Adrenal gland (tissue), 19 donors: ENCODE measurements at places on chromosomes 2 and 18.
A peak's percentile ranks its signal among the peaks of the same experiment; 100 is the strongest.

DNA sequence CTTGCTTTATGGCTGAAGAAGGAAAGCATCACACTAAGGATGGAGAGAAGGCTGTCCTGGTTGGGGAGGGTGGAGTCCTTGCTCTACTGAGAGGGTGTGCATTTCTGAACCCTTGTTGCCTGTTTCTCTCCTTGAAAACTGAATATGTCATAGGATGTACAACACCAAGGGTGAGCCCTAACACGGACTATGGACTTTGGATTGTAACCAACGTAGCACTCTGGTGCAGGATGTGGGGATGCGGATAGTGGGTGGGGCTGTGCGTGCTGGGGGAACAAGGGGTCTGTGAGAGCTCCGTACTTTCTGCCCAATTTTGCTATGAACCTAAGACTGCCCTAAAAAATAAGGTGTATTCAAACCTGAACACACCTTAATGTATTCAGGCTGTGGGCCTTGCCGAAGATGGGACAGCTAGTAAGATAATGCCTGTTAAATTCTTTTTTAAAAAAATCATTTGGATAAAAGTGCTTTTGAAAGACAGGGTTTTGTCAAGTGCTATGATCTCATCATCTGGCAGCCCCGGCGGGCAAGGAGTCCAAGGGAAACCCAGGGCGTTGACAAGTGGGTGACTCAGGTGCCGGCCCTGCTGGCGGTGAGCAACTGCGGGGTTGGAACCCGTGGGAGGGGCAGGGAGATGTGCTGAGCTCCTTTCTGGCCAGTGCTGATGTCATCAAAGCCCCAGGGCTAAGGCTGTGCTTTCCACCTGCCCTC is 54.0 kb downstream of the GATA6 start:
- DNase-seq, result peak; percentile 99

DNA sequence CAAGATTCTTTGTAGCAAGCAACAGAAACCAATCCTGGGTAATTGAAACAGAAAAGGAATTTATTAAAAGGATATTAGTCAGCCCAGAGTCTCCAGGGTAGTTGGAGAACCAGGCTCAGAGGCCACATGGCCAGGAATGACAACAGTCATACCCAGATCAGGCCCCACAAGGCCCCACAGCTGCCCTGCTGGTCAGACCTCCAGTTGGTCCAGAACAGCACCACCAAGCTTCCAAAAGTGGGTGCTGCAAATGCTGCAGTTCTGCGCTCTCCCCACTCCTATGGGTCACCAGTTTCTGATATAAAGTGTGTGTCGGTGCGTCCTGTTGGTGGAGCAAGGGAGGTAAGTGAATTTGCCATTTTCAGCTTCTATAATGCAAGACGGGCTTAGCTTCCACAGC is 29.9 kb downstream of the KLHL29 start:
- peak; percentile 28 for DNase-seq

- DNase-seq, result no peak
Measured at GRCh38 chr18:33803636-33804035, 225.6 kb downstream of the ASXL3 start.

GRCh38 chr2:113700186-113700841 is 56.1 kb downstream of the SLC35F5 start:
- peak; percentile 27 for DNase-seq

DNA sequence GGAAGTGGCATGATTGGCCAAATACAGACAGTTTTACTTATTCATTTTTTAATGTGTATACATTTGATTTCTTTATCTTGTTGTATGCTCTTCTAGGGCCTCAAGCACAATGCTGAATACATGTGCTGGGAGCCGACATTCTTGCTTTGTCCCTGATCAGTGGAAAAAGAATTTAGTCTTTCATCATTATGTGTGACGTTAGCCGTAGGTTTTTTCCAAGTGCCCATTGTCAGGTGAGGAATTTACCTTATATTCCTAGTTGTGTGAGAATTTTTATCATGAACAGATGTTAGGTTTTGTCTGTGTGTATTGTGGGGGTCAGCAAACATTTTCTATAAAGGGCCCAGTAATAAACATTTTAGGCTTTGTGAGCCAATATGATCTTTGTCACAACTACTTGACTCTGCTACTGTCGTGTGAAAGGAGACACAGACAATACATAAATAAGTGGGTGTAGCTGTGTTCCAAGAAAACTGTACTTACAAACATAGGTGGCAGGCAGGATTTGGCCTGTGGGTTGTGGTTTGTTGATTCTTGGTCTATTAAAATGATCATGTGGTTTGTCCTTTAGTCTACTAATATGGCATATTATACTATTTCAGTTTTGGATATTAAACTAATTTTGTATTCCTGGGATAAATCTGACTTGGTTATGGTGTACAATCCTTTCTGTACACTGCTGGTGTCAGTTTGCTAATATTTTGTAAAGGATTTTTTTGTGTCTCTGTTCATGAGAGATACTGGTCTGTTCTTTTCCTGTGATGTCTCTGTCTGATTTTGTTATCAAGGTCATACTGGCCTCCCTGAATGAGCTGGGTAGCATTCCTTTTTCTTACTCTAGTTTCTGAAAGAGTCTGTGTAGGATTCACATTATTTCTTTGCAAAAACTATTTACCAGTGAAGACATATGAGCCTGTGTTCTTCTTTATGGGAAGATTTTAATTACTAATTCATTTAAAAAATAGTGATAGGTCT is 132.2 kb upstream of the SMAD7 start:
- DNase-seq, result no peak

GRCh38 chr2:219358170-219359075 is 25.9 kb upstream of the RESP18 start:
- DNase-seq, result no peak

- no peak for DNase-seq
Measured at GRCh38 chr2:26414311-26414710, 12.6 kb downstream of the DRC1 start.

- DNase-seq, result no peak
Measured at GRCh38 chr18:27887287-27887686, 289.6 kb downstream of the CDH2 start.

DNA sequence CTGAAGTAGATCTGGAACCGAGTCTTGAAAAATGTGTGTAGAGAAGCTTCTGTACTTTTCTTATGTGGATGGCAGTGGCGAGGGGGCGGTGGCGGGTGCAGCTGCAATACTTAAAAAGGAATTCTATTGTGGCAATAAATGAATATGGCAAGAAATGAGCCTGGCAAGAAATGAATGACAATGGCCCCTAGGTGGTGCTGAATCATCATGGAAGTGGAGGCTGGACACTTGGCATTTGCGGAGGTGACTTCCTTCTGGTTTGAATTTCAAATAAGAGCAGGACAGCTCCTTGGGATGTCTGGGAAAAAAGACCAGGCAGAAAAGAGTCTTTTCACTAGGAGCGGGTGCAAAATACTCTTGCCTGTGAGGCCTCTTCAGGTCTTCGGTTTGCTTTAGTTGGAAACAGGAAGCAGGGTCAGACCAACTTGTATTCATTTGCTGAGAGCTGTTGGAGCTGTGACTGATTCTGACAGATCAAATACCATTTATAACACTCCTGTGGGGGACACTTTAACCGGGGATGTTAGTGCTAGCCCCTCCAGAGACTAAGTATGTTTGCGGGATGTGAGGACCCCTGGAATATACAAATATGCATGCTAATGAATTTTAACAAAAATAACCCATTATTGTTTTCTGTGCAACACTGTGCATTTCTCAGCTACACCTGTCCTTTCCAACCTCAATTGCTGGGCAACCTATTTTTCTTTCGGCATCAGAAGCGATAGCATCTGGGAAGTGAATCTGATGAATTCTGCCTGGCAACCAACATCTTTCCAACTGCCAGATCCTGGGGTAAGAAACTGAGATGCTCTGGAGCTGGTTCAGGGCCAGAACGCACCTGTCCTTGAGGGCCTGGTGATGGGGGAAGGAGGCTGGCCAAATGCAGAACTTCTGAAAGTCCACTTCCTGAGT is 35.4 kb downstream of the FASTKD2 start:
- DNase-seq, result peak; percentile 68

DNA sequence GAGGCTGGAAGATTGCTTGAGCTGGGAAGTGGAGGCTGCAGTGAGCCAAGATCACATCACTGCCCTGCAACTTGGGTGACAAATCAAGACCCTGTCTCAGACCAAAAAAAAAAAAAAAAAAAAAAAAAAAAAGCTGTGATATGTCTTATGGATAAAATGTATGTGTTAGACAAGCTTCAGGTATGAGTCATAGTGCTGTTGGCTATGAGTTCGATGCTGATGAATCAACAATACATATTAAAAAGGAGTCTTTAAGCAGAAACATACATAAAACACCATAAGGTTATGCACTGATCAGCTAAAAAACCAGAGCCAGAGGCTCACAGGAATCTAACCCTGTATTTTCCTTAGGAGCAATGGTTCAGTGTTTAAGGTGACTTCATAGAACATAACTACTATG is 332.3 kb downstream of the NCKAP5 start:
- DNase-seq, result no peak

GRCh38 chr2:170454471-170455372 is 260.4 kb upstream of the SP5 start:
- no peak for DNase-seq

GRCh38 chr18:79062806-79063205 is 6.4 kb upstream of the ATP9B start:
- peak; percentile 90 for DNase-seq

GRCh38 chr2:25720575-25720974 is 47.2 kb upstream of the DTNB start:
- no peak for DNase-seq

DNA sequence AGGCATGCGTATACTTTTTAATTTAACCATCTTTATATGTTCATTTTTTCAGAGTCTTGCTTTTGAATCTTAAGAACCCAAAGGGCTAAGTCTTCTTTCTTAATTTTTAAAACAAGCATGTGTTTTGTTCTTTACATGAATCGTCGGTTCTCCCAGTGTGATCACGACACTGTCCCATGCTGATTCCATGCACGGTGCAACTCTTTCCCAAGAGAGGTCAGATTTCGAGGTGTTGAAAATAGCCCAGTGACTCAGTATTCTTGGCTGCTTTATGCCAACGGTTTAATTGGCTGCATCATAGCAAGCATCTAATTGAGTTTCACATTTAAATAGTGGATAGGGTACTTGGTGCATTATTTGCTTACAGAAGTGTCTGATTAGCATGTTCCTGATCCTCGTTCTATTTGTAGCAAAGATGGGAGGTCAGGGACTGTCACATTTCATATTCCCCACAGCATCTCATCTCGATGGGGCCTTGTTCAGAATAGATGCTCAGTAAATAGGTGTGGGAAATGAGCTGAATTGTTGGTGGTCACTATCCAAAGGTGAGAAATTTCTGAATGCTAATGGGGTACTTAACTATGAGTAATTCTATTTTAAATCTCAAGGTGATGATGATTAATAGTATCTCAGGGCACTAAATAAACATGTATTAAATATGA is 2.8 kb downstream of the NPAS2 start:
- peak; percentile 66 for DNase-seq

DNA sequence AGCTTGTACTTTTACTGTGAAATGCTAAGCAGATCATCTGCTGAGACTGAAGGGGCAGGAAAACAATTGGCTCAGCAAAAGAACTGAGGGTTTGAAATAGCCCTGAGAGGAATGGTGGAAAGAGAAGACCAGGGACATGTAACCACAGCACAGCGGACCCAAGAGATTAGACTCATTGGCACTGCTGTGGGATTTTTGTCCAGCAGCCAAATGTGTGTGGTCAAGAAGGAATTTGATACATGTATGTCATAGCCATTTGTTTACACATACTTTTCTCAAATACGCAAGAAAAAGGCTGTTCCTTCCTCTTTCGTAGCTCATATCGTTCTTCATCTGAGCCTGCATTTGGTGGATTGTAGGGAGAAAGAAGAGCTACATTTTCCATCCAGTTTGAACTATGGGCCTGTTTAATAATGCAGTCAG is 73.8 kb downstream of the TRABD2A start:
- no peak for DNase-seq

GRCh38 chr2:205481861-205482260 is 200.4 kb upstream of the NRP2 start:
- DNase-seq, result no peak

- DNase-seq, result no peak
Measured at GRCh38 chr2:239137898-239138283, 262.9 kb downstream of the HDAC4 start.

DNA sequence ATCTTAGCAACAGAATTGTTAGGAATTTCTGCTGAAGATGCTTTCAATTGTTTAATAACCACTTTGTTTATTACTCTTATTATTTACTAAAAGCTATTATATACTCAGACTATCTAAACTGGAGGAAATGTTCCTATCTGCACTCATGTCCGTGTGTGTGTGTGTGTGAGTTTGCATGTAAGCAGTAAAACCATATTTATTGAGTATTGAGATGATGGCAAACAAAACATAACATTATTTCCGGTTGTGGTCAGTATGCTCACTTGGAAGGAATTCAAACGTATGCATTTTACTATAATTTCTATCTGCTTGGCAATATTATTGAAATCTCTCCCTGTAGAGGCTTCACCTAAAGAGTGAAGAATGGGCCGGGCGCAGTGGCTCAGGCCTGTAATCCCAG is 43.0 kb upstream of the ZNF804A start:
- DNase-seq, result no peak
